ENCODE measurements at places on chromosomes 7 and 10.

- DNase-seq: no peak
These were observed 62.6 kb downstream of the ZNF777 start for GRCh38 chr7:149398195-149398820.

DNA sequence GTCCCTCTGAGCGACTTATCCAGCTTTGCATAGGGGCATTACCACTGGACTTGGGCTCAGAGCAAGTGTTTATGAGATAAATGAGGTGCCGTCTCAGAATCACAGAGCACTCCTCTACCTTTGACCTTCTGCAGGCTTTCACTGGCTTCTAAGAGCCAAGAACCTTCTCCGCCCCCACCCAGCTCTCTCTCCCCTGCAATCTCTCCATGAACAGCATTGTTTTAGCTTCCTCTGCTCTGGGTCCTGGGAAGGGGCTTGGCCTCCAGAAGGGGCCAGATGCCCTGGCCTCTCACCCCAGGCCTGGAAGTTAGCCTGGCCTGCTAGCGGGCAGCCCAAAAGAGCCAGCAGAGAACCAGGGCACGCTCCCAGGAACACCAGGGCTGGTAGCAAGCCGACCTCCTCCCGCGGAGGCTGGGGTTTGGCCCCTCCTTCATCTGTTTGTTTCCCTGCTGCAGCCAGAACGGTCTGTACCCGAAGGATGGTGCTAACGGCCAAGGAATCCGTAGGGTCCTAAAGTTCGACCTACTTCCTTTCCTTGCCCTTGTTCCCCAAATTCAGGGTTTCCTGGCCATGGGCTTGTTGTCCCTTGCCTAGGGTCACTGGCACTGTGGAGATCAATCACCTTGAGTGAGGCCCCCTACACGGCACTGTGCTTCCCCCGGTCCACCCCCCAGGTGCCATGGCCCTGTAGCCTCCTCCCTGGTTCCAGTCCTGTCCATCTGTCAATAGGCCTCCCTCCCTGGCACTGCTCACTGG is 18.7 kb upstream of the DDIT4 start:
- DNase-seq: peak; percentile 30

- no peak for DNase-seq
These were observed 103.0 kb upstream of the ANLN start for GRCh38 chr7:36286688-36287087.

- DNase-seq: no peak
These were observed 682.2 kb upstream of the ANKRD30A start for GRCh38 chr10:36443233-36443632.

- DNase-seq: no peak
These were observed 33.0 kb upstream of the AGR3 start for GRCh38 chr7:16914771-16915170.

GRCh38 chr7:24779283-24779655 is 22.0 kb upstream of the GSDME start:
- DNase-seq: no peak

DNA sequence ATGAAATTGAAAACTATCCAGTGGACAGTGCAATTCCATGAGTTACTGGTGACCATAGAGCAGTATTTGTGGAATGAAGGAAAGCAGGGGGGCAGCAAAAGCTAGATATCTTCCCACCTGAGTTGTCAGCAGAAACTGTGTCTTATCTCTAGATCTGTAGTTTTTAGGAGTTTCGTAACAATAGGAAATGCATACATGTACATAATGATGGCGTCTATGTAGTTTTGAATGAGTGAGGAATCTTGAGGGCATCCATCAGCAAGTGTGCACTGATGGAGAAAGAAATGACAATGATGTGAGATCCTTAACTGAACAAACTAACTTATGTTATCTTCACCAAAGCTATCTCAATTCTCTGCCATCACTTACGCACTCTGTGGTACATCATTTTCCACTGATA is 114.5 kb downstream of the LRRC4 start:
- no peak for DNase-seq

DNA sequence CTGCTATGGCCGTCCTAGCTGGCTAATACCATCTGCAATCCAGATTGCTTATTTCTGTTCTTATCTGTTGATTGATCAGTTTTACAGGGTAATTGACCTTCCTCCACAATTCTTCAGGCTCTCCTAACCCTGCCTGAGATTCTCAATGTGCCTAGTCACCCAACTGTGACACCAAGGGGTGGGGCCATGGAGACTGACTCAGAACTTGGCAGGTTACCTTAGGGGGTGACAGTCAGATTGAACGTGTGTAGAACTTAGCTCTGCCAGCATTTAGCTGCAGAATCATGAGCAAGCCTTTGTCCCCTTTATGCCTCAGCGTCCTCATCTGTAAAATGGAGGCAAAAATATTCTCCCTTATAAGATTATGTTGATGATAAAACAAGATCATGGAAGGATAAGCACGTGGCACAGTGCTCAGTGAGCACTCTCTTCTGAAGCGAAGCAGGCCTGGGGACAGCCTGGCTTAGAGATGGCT is 19.1 kb upstream of the LEP start:
- no peak for DNase-seq

DNA sequence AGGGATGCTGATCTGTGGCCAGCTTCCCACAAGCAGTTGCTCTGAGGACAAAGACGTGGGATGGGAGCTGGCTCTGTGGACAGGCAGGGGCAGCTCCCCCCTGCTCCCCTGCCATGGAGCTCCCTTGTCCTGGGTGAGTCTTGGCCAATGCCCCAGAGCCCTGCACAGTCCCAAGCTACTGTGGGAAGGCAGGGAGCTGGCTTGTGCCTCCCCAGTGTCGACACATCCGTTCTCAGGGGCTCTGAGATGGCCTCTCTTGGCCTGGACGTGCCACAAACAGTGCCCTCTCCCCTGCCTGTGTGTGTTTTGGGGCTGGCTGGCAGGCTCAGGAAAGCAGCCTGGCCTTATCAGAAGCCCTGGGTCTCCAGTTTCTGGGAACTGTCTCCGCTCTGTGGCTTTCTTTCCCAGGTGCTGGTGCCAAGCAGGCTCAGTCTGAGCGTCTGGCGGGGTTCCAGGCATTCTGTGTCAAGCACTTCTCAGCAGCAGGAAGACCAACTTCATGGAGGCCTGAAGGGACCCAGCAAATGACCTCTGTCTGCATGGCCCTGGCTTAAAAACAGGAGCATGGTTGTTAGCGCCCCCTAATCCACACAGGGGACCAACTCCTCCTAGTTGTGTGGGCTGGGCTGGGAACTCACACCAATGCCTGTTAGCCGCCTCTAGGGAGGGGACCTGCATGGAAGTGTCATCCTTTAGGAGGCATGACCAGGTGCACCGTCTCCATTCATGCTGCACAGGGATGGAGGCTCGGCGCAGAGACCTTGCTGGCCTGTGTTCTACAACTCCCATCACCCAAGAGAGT is 375.2 kb downstream of the RPS24 start:
- no peak for DNase-seq

- DNase-seq: no peak
These were observed 9.2 kb downstream of the EGFR start for GRCh38 chr7:55028011-55028410.

DNA sequence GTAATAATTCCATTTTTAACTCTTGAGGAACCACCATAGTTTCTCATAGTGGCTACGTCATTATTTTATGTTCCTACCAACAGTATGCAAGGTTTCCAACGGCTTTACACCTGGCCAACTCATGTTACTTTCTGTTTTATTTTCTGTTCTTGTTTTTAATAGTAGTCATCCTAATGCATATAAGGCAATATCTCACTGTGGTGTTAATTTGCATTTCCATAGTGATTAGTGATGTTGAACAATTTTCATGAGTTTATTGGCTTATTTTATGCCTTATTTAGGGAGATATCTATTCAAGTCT is 465.5 kb upstream of the KLF6 start:
- no peak for DNase-seq

DNA sequence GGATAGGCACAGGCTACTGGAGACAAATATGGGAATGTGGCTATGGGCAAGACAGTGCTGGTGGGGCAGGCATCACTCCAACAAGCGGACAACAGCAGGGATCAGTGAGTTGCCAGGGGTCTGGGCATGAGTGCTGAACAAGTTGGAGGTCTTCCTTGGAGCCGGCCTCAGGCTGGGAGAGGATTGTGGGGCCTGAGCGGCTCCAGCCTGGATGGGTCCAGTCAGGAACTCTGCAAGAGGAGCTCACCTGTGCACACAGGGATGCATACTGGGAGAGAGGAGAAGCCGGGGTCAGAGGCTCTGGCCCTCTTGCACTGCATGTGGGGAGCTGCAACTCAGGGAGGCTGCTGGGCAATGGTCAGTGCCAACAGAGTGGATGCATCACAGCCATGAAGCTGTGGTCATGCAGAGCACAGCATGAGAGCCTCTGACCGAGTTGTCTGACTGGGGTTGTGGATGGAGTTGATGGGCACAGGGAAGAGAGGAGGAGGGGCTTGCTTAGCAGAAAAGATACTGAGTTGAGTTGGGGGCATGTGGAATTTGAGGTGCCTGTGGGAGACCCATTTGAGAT is 204.0 kb upstream of the ZNF32 start:
- no peak for DNase-seq

- no peak for DNase-seq
These were observed 34.3 kb downstream of the FRMPD2 start for GRCh38 chr10:48240196-48240595.

- no peak for DNase-seq
These were observed 222.9 kb downstream of the TCERG1L start for GRCh38 chr10:131088619-131089018.

DNA sequence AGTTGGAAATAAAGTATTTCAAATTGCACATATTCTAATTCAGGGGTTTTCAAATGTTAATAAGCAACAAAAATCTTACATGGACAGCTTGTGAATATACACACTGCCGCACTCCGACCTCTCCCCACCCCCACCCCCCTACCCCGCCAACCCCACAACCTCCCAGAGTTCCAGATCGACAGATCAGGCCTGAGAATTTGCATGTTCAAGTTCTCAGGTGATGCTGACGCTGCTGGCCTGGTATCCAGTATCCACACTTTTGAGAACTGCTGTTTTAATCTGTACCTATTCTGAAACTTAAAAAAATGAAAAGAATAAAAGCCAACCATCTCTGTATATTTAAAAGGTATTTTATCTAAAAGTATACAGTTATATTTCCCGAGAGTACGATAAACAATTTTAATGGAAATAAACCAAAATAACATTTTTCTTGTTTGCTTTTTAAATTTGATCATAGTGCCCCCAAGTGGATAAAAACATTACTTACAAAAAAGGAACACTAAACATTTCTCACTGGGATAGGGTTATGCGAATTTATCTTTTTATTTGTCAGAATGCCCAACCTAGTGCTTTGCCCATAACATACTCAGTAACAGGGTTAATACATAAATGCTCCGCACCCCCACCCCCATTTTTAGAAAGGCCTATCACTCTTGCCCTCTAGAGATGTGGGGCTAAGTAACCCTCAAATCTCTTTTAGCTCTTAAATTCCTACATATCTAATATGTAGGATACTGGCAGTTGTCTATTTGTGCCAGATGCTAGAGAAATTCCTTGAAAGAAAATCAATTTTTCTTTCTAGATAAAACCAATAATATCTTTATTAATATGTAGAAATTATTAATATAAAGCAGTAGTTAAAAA is 166.3 kb downstream of the RNF133 start:
- no peak for DNase-seq

- DNase-seq: peak; percentile 70
These were observed 11.3 kb upstream of the KAZALD1 start for GRCh38 chr10:101050208-101051069.

- DNase-seq: no peak
These were observed 233.2 kb downstream of the SORCS1 start for GRCh38 chr10:106931159-106931852.

Measured in T-cell (primary cell).